ENCODE measurements at places on chromosomes 16 and 17.
A peak's percentile ranks its signal among the peaks of the same experiment; 100 is the strongest.

GRCh38 chr16:86665319-86665675 is 86.9 kb downstream of the FOXL1 start:
- no peak for DNase-seq

DNA sequence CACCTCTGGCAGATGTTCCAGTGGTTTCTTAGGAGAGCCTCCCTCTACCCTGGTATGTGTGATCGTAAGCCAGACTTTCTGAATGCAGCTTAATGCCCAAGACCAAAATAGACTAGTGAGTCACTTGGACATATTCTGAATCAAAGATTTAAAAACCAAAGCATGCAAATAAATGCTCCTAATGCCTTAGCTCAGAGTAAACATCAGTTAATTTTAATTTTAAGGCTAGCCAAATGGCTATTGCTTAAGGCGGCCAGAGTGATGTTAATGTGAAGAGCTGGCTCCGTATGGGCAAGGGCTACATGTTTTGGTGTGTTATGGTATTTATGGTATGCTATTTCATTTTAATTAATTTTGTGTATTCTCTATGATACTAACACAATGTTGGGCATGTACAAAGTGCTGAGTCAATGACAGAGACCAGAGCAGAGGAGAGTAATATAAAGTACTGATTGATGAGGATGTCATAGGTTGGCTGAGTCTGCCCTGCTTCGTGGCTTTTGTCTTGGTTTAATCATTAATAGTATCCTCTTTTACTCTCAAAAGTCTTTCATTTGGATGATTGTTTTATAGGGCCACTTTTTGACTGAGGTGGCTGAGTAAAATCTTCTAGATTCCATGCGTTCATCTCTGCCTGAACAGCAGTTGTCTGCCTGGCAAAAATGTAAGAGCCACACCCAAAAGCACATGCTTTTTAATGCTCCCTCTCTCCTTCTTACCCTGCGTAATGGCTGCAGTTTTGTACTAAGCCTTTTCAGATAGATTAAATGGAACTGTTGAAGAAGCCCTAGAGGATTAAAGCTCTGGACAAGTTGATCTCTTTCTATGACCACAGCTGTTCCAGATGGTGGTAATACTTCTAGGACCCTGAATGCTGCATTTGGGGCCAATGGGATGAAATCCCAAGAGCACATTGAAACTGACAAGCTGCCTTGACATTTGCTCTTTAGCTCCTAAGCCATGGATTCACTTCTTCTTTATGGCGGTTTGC is 59.6 kb downstream of the MAP2K6 start:
- DNase-seq = no peak

- no peak for DNase-seq
Measured at GRCh38 chr16:87705771-87706277, 60.0 kb downstream of the KLHDC4 start.

DNA sequence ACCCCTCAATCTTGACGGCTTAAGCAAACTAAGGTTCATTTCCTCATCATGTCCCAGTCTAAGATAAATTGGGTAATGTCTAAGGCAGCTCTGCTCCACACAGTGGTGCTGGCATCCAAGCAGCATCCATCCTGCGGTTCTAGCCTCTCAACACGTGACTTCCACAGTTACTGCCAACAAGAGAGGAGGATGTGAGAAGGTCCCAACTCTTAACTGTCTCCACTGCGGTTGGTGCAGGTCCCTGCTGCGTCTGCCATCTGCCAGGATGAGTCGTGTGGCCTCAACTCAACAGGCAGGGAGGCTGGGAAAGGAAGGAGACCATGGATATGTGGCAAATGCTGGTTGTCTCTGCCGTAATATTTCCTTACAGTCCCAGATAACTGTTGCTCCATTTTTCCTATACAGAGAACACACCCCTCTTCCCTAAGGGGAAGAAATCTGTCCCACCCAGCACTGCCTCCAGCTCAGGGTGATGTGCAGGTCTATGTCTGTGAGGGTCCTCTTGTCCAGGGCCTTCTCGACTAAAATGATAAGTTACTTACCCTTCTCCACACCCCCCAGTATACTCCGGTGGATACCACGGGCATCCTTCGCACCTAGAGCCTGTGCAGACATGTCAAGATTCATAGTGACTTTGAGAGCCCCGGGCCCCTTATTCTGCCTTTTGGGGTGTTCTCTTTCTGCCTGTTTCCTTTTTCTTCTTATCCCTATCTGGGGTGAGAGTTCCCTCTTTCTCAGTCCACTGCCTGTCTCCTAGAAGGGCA is 64.7 kb downstream of the KCNJ18 start:
- no peak for DNase-seq

DNA sequence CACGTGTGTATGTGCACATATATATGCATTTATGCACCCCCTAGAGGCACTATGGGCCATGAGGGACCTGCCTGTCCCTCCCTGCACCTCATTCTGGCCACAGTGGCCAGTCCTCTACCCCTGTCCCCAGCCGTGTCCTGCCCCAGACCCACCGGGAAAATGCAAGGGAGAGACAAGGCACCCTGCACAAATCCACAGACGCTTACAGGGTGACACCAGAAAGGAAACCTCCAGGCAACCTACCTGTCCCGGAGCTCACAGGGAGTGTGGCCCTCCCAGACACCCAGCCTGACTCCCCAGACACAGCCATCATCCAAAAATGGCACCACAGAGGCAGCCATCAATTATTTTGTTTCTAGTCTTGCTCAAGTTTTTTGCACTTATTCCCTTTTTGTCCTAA is 440.4 kb downstream of the SOX9 start:
- no peak for DNase-seq

- DNase-seq = no peak
Measured at GRCh38 chr16:31038993-31039392, 5.6 kb downstream of the STX4 start.

DNA sequence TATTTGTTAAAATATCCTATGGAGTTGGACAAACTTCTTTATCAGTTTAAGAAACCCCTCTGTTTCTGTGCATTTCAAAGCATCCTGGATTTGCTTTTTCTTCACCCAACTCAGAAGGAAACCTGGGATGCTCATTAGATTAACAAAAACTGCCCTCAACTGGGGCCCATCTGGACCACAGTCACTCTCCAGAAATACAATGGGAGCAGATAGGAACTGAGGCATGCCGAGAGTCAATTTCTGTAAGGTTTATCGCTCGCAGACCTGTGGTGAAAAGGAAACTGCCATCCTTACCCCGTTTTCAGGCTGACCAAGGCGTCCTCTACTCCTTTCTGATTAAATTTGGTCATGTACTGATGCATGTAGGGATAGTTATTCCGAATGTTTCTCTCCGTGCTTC is 360.3 kb downstream of the GRIN2A start:
- DNase-seq = no peak

- peak; percentile 91 for DNase-seq
Measured at GRCh38 chr17:39416141-39416540, 14.7 kb upstream of the FBXL20 start.

All from erythroblast (primary cell).